Activated naive CD4-positive, alpha-beta T cell treated with anti-CD3 and anti-CD28 coated beads, Interleukin-2, amount 50 U/mL, for 16 hours (primary cell): ENCODE measurements at places on chromosomes 12 and 14.

GRCh38 chr14:95493503-95493902 is 22.9 kb downstream of the SYNE3 start:
- DNase-seq, result no peak

- DNase-seq, result peak; percentile 61
Measured at GRCh38 chr14:105203057-105203531, 22.0 kb upstream of the NUDT14 start.

DNA sequence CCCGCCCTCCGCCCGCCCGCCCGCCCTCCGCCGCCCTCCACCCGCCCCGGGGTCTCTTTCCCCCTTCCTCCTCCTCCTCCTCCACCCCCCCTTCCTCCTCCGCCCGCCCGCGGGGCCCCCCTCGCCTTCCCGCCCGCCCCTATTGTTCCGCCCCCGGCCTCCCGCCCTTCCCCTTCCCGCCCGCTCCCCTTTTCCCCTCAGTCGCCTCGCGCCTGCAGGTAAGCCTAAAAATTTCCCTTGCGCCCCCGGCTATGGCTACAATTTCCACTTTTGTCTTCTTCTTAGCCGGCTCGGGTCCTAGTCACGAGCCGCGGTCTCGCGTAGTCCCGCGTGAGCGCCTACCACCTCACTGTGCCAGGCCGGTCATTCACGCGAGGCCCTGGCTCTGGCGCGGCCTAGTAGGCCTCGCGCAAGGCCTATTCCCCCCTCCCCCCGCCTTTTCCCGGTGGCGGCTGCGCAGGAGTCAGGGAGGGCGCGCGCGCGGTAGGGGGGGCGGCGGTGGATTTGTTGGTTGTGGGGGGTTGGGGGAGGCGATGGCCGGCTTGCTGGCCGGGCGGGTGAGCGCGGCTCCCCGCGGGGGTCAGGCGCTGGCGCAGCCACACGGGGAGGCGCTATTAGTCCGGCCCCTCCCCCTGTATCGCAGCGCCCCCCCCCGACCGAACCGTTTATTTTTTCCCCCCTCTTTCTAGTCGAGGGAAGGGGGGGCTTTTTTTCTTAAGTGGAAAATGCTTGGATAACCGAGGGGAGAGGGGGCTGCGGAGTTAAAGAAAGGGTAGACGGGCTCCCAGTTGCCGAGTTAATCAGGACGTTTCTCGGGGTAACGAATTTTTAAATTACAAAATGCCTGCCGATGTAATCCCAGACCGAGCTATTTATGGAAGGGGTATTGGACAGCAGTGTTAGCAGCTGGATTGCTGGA is 516 bp downstream of the PCBP2 start:
- DNase-seq, result peak; percentile 77

GRCh38 chr14:61151251-61151650 is 129.9 kb downstream of the TMEM30B start:
- no peak for DNase-seq

DNA sequence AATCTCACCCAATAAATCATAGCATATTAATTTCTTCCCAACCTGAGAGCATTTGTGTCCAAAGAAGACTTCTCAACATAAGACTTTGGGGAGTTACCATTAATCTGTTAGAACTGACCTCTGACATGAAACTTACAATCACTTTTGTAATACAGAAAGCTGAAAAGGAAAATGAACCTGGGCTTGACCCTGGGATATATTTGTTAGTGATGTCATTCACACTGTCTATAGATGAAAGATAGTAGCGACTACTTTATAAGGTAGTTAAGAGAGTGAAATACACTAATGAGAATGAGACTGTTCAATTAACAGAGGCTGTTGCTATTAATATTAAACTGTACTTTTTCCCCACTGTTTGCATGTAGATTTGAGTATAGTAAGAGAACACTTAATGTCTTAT is 1334.8 kb upstream of the TMEM132C start:
- DNase-seq, result no peak

DNA sequence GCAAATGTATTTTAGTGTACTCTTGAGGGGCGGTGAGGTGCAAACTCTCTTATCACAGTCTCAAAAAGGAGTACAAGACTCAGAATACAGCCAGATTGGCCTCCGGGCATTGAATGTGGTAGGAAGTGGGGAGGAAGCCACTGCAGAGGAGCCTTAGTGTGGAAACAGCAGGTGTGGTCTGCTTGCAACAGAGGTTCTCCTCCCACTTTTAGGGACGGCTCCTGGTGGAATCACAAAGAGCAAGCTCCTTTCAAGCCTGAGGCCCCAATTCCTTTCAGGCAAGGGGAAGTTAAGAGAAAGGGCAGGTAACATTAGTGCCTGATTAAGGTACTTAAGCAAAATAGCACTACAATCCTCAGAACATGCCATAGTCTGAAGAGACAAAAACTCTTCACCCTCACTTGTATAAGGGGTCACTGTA is 23.7 kb upstream of the SLC2A3 start:
- DNase-seq, result no peak

DNA sequence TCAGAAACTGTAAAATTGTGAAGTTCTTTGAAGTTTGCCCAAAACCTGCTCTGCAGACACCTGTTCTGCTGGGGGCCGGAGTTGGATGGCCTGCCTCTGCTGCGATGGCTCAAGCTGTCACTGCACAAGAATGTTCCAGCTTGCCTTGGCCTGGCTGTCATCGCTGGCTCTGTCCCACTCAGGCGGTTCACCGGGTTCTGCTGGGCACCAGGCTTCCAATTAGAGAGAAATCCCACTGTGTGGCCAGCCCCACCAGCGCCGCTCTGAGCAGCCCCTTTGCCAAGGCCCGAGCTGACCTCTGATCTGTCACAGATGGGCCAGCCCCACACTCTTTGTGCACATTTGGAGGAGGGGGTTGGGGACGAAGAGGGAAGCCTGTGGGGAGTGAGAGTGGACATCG is 71.7 kb upstream of the GPATCH2L start:
- no peak for DNase-seq

DNA sequence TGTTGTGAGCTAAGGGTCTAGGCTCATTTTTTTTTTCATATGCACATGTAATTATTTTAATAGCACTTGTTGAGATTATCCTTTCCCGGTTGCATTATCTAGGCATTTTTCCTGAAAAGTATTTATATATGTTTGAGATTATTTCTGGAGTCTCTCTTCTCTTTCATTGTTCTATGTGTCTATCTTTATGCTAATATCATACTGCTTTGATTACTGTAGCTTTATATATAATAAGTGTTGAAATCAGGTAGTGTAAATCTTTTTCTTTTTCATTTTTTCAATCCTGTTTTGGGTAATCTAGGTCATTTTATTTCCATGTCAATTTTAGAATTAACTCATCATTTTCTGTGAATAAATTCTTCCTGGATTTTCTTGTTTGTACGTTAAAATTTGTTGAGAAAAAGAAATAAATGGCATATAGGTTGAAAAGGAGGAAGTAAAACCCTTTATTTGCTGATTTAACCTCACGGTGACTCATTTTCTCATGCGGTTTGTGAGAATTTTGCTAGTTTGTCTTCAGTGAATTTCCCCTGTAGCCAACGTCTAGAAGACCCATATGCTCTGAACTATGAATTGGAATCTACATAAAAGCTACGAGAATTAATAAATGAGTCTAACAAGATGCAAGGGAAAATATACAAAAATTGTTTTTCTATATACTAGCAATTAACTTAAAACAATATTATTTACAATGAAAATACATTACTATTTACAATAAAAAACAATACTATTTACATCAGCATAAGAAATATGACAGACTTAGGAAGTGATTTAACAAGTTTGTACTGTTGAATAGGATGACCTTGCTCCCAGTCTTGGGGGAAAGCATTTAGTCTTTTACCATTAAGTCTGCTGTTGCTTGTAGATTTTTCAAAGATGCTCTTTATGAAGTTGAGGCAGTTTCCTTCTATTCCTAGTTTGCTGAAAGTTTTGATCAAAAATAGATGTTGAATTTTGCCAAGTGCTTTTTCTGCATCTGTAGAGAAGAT is 105.0 kb downstream of the SNAPC1 start:
- DNase-seq, result no peak

GRCh38 chr12:116397148-116397547 is 119.7 kb upstream of the MED13L start:
- no peak for DNase-seq

DNA sequence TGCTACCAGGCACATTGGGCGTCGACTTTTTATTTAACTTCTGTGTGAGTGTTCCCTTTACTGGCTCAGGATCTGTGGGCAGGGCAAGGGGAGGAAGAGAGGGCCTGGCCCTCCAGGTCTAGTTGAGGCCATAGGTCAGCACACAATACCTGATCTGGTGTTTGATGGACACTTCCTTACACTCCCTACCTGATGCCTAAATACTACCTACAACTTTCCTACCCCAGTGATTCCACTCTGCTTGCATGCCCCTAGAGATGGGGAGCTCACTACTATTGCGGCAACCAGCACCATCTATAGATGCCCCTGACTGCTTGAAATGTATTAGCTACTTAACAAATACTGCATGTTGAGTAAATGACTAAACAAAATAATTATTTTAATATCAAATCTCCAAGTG is 20.8 kb upstream of the BEGAIN start:
- no peak for DNase-seq

GRCh38 chr12:99495799-99496198 is 151.8 kb upstream of the GARIN6 start:
- DNase-seq, result no peak

GRCh38 chr12:108812324-108812723 is 45.1 kb downstream of the SSH1 start:
- DNase-seq, result no peak

DNA sequence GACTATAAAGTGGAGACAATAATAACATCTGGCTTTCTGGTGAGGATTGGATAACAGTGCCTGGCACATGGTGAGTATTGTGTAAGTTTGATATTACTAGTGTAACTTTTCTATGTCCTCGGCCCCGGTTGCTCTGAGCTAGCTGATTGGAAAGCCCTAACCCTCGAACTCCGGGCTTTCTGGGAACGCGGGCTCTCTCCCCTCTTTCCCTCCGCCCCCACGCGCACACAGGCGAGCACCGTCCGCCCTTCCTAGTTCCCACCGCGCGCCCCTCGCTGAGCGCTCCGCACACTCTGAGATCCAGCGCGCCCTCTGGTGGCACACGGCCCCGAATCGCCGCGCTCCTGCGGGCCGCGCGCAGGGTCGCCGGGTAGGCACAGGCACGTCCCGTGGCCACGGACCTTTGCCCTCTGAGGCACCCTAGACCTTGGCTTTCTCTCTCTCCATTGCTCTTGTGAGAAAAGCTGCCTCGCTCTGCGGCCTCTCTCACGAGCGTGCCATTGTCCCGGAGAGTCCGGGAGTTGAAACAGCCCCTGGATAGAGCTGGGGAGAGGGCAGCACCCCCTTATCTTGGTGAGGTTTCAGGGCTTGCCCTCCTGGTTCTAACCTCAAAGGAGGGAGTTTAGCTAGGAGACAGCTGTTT is 23.2 kb upstream of the ESRRB start:
- peak; percentile 58 for DNase-seq

DNA sequence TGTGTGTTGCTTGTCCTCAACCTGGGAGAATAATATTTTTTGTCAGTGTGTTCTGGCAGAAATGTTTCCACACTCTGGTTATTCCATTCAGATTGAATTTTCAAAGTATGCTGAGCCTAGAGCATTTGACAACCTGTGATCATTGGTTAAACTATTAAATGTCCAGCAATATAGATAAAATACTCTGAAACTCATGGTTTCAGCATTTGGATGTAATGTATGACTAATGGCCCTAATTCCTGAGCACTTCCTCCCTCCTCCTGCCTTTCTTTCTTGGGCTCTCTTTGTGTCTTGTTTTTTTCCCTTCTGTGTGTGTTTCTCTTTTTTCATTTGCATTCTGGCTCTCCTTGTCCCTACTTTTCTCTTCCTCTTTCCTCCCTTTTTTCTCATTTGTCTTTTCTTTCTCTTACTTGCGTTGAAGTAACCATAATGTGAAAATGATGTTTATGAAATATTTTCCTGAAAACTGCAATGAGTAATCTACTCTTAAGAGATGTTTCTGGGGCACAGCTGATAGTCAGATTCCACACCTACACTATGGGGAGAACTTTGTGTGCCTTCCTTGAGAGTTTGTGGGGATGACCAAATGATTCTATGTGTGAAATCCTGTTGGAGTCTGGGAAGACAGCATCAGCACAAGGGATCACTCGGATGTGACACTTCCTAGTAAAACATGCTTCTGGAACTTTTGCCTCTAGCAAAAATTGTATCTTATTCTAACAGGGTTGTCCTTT is 74.6 kb downstream of the FRMD6 start:
- DNase-seq, result no peak

GRCh38 chr12:6960593-6961277 is 9.6 kb downstream of the PTPN6 start:
- DNase-seq, result no peak

DNA sequence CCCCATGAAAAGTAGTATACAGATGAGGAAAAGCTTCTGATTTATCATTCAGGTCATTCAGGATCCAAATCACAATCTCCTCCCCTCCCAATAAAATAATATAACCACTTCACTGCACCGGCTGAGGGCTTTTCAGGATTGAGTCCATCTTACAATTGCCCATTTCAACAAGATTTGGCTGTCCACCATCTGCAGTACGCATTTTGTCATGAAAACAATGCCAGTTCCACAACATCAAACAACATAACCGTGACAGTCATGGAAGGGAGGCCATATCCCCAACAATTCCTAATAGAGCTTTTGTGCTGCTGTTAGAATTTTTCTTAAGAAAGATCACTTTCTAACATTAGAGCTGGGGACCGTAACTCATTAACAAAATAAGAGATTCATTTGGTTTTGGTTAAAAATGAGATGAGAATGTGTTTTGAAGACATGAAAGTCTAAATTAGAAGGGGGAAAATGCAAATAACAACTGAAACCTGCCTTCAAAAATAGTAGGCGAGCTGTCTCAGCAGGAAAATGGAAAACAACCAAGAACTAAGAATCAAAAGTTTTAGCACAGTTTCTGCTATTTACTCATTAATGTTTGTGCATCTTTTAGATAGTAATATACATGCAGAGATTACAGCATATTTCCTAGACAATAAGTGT is 38.3 kb upstream of the TMTC2 start:
- no peak for DNase-seq

GRCh38 chr12:19657118-19657731 is 217.9 kb downstream of the AEBP2 start:
- DNase-seq, result no peak

- no peak for DNase-seq
Measured at GRCh38 chr12:92331383-92331782, 185.7 kb upstream of the BTG1 start.

- no peak for DNase-seq
Measured at GRCh38 chr12:89320735-89321134, 31.6 kb downstream of the DUSP6 start.

GRCh38 chr14:101817501-101818001 is 56.0 kb downstream of the PPP2R5C start:
- peak; percentile 44 for DNase-seq

DNA sequence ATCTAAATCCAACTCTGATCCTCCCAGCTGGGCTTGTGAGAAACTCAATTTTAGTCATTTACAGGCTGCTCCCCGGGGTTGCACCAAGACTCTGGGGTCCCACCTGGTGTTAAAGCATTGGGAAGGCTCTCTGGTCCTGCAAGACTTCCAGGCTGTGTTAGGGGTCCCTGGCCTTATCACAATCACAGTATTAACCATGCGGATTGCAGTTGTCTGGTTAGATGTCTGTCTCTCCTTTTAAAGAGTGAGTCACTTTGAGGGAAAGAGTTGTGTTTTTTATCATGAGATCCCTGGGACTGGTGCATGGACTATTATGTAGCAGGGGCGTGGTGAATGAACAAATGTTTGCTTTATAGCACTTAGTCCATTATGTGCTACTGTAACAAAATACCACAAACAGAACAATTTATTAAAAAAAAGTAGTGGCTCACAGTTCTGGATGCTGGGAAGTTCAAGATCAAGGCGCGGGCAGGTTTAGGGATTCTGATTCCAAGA is 531.4 kb downstream of the FUT8 start:
- no peak for DNase-seq
